ENCODE measurements at places on chromosomes 4 and X.

DNA sequence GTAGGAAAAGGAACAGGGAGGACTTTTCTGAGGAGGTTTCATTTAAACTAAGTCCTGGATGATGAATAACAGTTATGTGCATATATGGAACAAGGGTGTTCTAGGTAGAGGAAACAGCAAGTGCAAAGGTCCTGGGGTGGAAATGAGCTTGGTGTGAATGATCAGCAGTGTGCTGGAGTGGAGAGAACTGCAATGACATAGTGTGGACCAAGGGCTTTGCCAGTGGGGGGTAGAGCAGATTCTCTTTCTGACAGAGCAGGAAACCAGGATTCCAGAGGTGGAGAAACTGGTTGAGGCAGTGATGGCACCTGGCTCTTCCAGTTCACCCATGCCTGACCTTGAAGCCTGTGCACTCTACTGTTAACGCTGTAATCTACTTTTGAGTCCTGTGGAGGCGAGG, 1.7 kb downstream of the PPP1R3F start:
- no peak for DNase-seq

- DNase-seq, result no peak
Measured at GRCh38 chr4:141497627-141498026, 138.8 kb upstream of the IL15 start.

- DNase-seq, result no peak
Measured at GRCh38 chr4:133058701-133059100, 90.4 kb upstream of the PCDH10 start.

DNA sequence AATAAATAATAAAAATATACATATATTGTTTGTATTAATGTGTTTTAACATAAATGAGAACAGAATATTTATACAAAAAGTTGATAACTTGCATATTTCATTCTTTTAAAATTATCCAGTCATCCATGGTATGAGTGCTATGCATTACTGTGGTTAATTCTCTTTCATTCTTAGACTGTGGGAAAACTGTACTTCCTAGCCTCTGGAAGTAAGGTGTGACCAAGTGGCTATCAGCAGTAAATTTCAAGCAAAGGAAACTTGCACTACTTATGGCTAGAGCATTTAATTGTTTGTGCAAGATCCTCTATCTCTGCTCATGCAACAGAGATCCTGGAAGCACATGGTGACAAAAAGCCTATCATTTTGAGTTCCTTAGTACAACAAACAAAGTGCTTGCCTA, 1054.5 kb upstream of the PABPC4L start:
- no peak for DNase-seq

Measured in NCI-H1105 (cell line).